Activated CD4-positive, alpha-beta T cell treated with anti-CD3 and anti-CD28 coated beads, Interleukin-2, amount 10 ng/mL, durations not matched to agents 7 days and 5 days (primary cell): ENCODE measurements at places on chromosomes 16 and 17.

- H3K27me3 ChIP-seq, result no peaks in the 10 kb centered on the region
- H3K4me3 ChIP-seq, result no peak overlapping the region
- peaks cover 8% of the 10 kb centered on the region for H3K4me1 ChIP-seq
- no peak overlapping the region for H3K27ac ChIP-seq
- peaks cover 3% of the 10 kb centered on the region for H3K36me3 ChIP-seq
- DNase-seq, result no peak
These were observed 28.0 kb downstream of the NFAT5 start for GRCh38 chr16:69593751-69594255.

GRCh38 chr16:88973007-88973410, 4.0 kb downstream of the CBFA2T3 start:
- H3K36me3 ChIP-seq, result no peaks in the 10 kb centered on the region
- no peak overlapping the region for H3K27ac ChIP-seq
- H3K4me1 ChIP-seq, result peaks cover 3% of the 10 kb centered on the region
- DNase-seq, result no peak

DNA sequence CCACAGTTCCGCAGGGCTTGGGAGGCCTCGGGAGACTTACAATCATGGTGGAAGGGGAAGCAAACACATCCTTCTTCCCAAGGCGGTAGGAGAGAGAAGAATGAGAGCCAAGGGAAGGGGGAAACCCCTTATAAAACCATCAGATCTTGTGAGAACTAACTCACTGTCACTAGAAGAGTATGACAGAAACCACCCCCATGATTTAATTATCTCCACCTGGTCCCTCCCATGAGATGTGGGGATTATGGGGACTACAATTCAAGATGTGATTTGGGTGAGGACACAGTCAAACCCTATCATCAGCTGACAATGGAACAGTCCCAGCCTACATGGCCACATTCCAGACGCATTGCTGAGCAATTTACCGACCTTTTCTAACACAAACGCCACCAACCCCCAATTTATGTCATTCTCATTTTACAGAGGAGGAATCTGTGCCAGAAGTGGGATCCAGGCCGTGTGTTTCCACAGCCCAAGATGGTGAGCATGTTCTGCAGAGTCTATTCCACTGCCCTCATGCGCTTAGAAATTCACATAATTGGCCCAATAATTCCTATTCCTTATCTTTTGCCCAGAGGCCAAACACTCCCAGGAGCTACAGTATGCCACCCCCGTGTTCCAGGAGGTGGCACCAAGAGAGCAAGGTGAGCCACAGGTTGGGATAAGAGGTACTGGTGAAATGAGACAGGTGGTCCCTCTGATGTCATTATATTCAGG, 17.3 kb downstream of the MILR1 start:
- DNase-seq, result no peak
- no peaks in the 10 kb centered on the region for H3K27me3 ChIP-seq
- no peak overlapping the region for H3K4me3 ChIP-seq
- peaks cover 2% of the 10 kb centered on the region for H3K4me1 ChIP-seq

GRCh38 chr17:55433629-55434422, 12.2 kb upstream of the MMD start:
- H3K27ac ChIP-seq, result no peak overlapping the region
- H3K36me3 ChIP-seq, result no peaks in the 10 kb centered on the region
- no peak overlapping the region for H3K4me3 ChIP-seq
- H3K27me3 ChIP-seq, result no peaks in the 10 kb centered on the region

GRCh38 chr17:2594722-2595599, 1.5 kb downstream of the PAFAH1B1 start:
- DNase-seq, result peak; percentile 14
- peak overlapping the region; percentile 97 for H3K4me3 ChIP-seq
- H3K4me1 ChIP-seq, result peaks cover 40% of the 10 kb centered on the region
- peak overlapping the region; percentile 95 for H3K27ac ChIP-seq
- H3K36me3 ChIP-seq, result peaks cover 15% of the 10 kb centered on the region
- no peaks in the 10 kb centered on the region for H3K27me3 ChIP-seq

DNA sequence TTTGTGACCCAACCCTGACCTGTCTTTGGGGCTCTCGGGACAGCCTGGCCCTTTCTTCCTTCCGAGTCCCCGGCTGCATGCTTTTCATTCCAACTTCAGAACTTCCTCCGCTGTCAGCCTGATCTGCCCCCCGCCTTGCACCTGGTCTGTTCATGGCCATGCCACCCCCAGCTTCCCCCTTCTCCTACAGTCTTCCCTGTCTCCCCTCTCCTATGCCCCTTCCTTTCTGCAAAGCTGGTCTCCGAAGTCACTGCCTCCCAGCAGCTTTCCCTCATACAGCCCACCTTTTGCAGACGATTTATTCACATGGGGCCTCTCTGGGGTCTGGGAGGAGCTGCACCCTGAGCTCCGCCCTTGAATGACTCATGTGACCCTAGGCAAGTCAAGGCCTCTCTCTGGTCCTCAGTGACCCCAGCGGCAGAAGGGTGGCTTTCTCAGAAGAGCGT, 47.1 kb upstream of the SDK2 start:
- H3K4me1 ChIP-seq, result peaks cover 4% of the 10 kb centered on the region
- no peak overlapping the region for H3K27ac ChIP-seq
- H3K36me3 ChIP-seq, result peaks cover 4% of the 10 kb centered on the region
- no peak overlapping the region for H3K4me3 ChIP-seq
- no peaks in the 10 kb centered on the region for H3K27me3 ChIP-seq

DNA sequence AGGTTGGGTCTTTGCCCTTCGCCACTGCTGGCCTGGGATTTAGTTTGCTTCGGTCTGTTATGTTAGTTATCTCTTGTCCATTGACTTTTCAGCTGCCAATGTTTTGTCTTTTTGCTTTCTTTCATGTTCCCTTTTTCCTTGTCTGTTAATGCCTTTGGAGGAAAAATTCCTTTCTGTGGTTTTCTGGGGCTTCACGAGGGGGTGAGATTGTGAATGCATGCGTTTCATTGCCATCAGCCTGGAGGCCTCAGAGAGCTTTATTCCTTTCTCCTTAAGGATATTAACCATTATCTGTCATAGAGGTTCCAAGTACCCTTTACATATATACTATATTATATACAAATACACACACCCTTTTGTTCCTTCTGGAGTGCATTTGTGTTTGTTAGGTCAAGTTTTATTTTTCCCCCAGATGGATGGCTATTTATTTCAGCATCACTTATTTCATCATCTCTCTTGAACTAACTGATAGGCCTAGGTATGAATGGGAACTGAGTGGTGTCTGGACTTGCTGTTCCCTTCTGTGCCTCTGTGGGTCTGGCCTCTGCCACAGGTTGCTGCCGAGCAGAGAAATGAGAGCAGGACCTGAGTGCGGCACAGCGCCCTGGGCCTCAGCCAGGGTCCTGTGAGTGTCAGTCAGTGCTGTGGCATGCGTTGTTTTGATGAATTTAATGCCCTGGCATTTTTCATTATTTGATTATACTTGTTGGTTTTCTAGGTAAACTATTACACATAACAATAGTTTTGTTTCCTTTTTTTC, 193.4 kb downstream of the LGALS9B start:
- peak overlapping the region; percentile 85 for H3K27ac ChIP-seq
- peak overlapping the region; percentile 49 for H3K4me3 ChIP-seq
- peaks cover 11% of the 10 kb centered on the region for H3K36me3 ChIP-seq
- H3K4me1 ChIP-seq, result peaks cover 82% of the 10 kb centered on the region
- no peaks in the 10 kb centered on the region for H3K27me3 ChIP-seq
- peak; percentile 21 for DNase-seq

DNA sequence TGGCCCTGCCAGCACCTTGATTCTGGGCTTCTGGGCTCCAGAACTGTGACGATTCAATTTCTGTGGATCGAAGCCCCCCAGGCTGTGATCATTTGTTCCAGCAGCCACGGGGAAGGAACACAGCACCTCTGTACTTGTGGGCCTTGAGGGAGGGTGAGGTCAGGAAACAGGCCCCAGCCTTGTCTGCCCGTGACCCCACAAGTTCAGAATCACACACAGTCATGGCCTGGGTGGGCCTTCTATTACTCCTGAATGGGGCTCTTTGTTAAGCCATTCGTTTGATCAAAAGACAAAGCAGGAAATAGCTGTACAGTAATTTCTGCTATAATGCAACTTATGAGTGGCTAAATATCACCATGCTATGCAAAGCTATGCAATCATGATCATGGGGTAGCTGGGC, 10.1 kb downstream of the ST6GALNAC2 start:
- no peak overlapping the region for H3K27ac ChIP-seq
- no peaks in the 10 kb centered on the region for H3K27me3 ChIP-seq
- H3K4me3 ChIP-seq, result no peak overlapping the region
- H3K36me3 ChIP-seq, result no peaks in the 10 kb centered on the region

DNA sequence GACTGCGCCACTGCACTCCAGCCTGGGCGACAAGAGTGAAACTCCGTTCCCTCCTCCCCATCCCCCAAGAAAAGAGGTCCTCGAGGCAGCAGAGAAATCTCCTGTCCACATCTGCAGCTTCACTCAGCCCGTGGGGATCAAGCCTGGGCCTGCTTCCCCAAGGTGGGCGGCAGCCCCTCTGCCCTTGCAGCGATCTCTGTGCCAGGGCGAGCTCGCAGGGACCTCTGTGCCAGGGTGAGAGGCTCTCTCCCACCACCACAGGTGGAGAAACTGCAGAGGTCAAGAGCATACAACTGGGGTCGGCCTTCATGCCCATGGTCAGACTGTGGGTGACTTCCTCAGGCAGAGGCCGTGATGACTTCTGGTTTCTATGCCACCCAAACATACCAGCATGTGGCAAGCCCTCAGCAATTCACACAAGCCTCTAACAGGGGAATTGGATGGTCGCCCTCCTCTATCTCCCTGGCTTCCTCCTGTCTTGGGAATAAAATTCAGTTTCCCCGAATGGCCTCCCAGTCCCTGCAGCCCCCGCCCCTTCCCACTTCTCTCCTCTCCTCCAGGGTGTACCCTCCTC, 5.5 kb downstream of the SLC43A2 start:
- H3K27ac ChIP-seq, result no peak overlapping the region
- peaks cover 13% of the 10 kb centered on the region for H3K4me1 ChIP-seq
- H3K27me3 ChIP-seq, result peaks cover 25% of the 10 kb centered on the region
- DNase-seq, result no peak
- no peak overlapping the region for H3K4me3 ChIP-seq

DNA sequence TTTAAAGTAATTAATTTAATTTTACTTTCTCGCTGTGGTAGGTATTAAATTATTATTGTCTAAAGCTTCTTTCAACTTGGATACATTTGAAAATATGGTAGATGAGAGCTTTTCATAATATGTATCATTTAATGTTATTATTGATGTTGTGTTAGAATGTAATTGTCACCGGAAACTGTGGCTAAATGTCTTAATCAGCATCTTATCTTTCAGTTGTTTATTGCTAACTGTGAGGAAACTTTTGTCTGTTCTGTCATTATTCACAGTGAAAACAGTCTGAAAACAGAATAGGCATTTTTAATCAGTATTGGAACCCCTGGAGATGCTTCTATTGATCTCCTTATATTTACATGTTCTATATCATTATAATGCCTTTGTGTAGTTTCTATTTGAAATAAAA, 120.7 kb downstream of the STXBP4 start:
- no peak overlapping the region for H3K27ac ChIP-seq
- peaks cover 32% of the 10 kb centered on the region for H3K4me1 ChIP-seq
- DNase-seq, result no peak
- H3K4me3 ChIP-seq, result no peak overlapping the region
- no peaks in the 10 kb centered on the region for H3K27me3 ChIP-seq

DNA sequence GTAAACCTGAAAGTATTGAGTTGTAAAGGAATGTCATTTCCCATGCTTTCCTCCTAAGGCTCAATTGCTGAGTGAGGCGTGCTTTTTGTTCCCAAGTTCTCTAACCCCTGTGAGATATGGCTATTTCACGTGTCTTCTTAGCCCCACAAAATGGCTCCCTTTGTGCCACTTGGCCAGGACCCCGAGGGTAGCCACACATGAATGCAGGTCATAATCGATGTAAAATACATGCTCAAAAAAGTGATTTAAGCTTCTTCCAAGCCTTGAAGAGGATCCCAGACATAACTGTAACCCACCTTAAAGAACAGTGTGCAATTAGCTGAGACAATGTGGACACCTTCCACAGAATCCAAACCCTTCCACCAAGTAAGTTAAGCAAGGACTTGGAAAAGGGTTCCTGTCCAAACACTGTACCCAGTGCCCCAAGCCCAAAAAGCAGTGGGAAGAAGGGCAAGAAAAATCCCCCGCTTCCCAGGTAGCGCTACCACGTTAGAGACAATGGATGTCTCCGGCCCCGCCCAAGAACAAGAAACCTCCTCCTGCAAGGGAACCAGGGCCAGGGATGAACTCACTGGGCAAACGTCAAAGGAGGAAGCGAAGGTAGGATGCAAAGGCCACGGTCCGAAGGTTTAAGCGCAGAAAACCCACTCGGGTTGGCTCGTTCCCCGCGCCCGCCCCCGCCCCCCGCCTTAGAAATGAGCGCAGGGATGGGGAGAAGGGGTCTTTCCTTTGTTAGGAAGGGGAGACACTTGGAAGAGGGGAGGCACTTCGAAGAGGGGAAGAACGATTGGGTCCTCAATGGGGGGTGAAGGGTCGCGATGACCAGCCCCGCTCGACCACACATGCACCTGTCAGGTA, 1.2 kb downstream of the JPT1 start:
- H3K27ac ChIP-seq, result peak overlapping the region; percentile 91
- H3K4me1 ChIP-seq, result peaks cover 45% of the 10 kb centered on the region
- peak overlapping the region; percentile 92 for H3K4me3 ChIP-seq
- peak; percentile 40 for DNase-seq
- peaks cover 21% of the 10 kb centered on the region for H3K36me3 ChIP-seq

- peak within 1 kb of the TSS; percentile 95 for H3K4me3 ChIP-seq
- DNase-seq, result peak; percentile 100
- H3K36me3 ChIP-seq, result peaks cover 13% of the 10 kb centered on the region
- peak within 1 kb of the TSS; percentile 94 for H3K27ac ChIP-seq
These were observed at the start of gene TNRC6C for GRCh38 chr17:77957857-77958715. TSS of gene TNRC6C (plus strand) at chr17:77958703. CDS start at chr17:78004207, 45,504 bp downstream.

GRCh38 chr16:53664724-53665345, 38.8 kb downstream of the RPGRIP1L start:
- no peaks in the 10 kb centered on the region for H3K36me3 ChIP-seq
- no peak overlapping the region for H3K27ac ChIP-seq
- H3K4me3 ChIP-seq, result no peak overlapping the region
- H3K27me3 ChIP-seq, result no peaks in the 10 kb centered on the region
- peaks cover 5% of the 10 kb centered on the region for H3K4me1 ChIP-seq
- no peak for DNase-seq

GRCh38 chr16:27670071-27670810, 120.3 kb downstream of the KATNIP start:
- peaks cover 2% of the 10 kb centered on the region for H3K36me3 ChIP-seq
- H3K27me3 ChIP-seq, result no peaks in the 10 kb centered on the region
- H3K4me1 ChIP-seq, result no peaks in the 10 kb centered on the region
- DNase-seq, result no peak

- no peaks in the 10 kb centered on the region for H3K36me3 ChIP-seq
- H3K27ac ChIP-seq, result no peak overlapping the region
- no peaks in the 10 kb centered on the region for H3K27me3 ChIP-seq
These were observed 42.1 kb downstream of the SLC6A2 start for GRCh38 chr16:55697867-55698266.

GRCh38 chr17:39946551-39947330, 16.1 kb upstream of the GSDMA start:
- H3K27ac ChIP-seq, result peak overlapping the region; percentile 31
- H3K4me1 ChIP-seq, result peaks cover 23% of the 10 kb centered on the region
- no peaks in the 10 kb centered on the region for H3K36me3 ChIP-seq
- DNase-seq, result no peak
